ENCODE measurements at places on chromosomes 12 and 14.

DNA sequence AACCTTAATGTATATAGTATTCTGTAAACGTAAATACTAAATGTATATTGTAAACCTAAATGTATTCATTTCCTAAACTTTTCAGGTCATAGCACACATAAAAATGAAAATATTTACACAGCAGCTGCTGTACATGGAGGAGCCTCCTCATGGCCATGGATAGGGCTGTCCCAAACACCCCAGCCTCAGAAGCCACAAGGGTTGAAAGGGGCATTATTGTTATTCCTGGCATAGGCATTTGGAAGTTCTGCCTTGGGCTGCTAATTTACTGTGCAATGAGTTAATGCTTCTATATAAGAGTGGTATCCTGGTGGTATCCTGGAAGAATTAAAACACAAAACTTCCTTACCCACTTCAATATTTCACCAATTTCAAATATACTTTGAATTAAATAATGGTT, 159.4 kb downstream of the SLC5A8 start:
- DNase-seq = no peak

- no peak for DNase-seq
Measured at GRCh38 chr12:22821985-22822384, 197.0 kb downstream of the ETNK1 start.

- no peak for DNase-seq
Measured at GRCh38 chr12:92457458-92458180, 245.2 kb upstream of the PLEKHG7 start.

- DNase-seq = no peak
Measured at GRCh38 chr12:77214136-77214535, 148.8 kb upstream of the E2F7 start.

DNA sequence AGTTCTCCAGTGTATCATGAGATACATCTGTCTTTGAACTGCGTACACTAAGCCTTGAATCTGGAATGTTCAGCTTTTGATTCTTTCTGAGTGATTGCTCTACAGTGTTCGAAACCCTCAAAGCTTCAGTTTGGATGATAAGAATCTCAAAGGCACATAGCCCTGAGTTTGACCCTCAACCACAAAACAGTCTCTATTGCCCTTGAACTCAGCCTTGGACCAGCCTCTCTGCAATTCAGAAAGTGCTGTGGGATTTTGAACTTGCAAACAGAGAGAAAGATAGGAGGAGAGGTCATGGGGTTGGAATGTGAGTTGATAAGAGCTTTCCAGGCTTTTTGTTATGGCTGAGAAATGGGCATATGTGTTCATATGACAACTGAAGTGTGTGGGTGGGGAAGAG, 100.3 kb downstream of the MYRFL start:
- DNase-seq = no peak

DNA sequence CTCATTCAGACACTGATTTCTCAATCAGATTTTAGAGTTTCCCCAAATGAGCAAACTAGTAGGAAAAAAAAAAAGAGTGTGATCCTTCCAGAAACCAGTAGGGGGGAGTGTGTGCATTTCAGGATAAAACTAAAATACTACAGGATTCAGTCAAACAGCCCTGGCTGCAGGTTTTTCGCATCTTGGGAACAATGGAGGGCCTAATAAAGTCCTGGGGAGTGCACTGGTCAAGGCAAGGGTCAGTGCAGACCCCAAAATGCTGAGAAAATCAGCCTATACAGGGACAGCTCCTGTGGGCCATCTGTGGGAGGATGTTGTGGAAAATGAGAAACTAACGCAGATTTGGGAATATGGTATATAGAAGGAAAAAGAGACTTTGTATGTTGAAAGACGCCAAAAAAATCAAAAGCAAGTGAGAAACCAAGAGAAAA, 22.2 kb upstream of the ABCD4 start:
- no peak for DNase-seq

Data from CD4-positive, alpha-beta T cell treated with Interleukin-1 beta for 1 hour (primary cell).